ENCODE measurements at places on chromosomes 11 and 22. TPM values are rescaled to one million over a fixed set of nuclear protein-coding genes. Genes with fewer than 3 reads are reported as not detected.

Gene OR5P2
- total RNA-seq = not detected

DNA sequence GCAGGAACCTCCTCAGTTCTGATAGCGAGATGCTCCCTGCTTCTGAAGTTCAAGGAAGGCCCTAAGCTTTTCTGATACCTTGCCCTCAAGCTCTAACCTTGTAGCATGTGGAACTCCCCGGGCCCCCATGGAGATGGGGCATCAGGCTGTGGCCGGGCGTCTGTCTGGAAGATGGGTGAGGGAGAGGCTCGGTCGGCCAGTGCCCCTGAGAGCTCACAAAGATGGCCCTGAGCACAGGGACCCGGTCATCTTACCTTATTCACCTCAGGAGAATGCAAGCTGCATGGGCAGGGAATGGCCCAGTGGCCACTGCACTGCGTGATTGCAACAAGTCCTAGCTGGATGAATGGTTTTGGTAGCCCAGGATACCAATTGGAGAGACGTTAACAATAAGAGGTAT lies 830.3 kb downstream of the TBC1D22A start:
- H3K27me3 ChIP-seq = no peaks in the 10 kb centered on the region
- no peak overlapping the region for H3K4me3 ChIP-seq
- no peaks in the 10 kb centered on the region for H3K36me3 ChIP-seq
- peak; percentile 59 for DNase-seq
- no peak overlapping the region for H3K27ac ChIP-seq
- no peaks in the 10 kb centered on the region for H3K4me1 ChIP-seq

- H3K4me1 ChIP-seq = peaks cover 7% of the 10 kb centered on the region
- H3K4me3 ChIP-seq = peak within 1 kb of the TSS; percentile 60
- H3K27me3 ChIP-seq = peaks cover 39% of the 10 kb centered on the region
- DNase-seq = no peak
- no peaks in the 10 kb centered on the region for H3K36me3 ChIP-seq
Measured at GRCh38 chr22:38455076-38455529, at the start of gene KCNJ4. KCNJ4 (minus strand) TSS chr22:38455199; CDS start chr22:38428132, 27,067 bp downstream.

GRCh38 chr11:74739546-74740270 lies 8.5 kb upstream of the CHRDL2 start:
- H3K27me3 ChIP-seq = peaks cover 3% of the 10 kb centered on the region
- no peaks in the 10 kb centered on the region for H3K4me1 ChIP-seq
- H3K27ac ChIP-seq = no peak overlapping the region
- DNase-seq = no peak
- H3K36me3 ChIP-seq = no peaks in the 10 kb centered on the region

- no peak for DNase-seq
- H3K4me1 ChIP-seq = peaks cover 68% of the 10 kb centered on the region
- H3K36me3 ChIP-seq = no peaks in the 10 kb centered on the region
- no peaks in the 10 kb centered on the region for H3K27me3 ChIP-seq
- H3K4me3 ChIP-seq = no peak overlapping the region
Measured at GRCh38 chr11:95147364-95147905, 57.8 kb downstream of the ENDOD1 start.

Gene FXYD2
- total RNA-seq = not detected

Gene OR2AG1
- not detected for total RNA-seq

DNA sequence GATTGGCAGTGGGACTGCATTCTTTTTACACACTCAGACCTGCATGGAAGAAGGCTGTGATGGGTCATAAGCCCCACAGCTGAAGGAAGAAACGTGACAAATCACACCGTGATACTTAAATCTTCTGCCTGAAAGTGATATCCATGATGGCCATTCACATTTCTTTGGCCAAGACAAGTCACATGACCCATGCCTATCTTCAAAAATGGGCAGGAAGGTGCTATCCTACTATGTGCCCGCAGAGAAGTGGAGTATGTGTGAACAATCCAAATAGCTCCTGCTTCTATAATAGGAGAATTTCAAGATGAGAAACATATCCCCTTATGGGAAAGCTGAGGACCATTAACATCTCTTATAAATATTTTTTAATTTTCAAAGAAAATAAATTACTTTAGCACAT lies 56.6 kb upstream of the TEAD1 start:
- DNase-seq = no peak
- H3K27me3 ChIP-seq = no peaks in the 10 kb centered on the region
- H3K27ac ChIP-seq = no peak overlapping the region
- H3K4me1 ChIP-seq = no peaks in the 10 kb centered on the region
- H3K4me3 ChIP-seq = no peak overlapping the region

DNA sequence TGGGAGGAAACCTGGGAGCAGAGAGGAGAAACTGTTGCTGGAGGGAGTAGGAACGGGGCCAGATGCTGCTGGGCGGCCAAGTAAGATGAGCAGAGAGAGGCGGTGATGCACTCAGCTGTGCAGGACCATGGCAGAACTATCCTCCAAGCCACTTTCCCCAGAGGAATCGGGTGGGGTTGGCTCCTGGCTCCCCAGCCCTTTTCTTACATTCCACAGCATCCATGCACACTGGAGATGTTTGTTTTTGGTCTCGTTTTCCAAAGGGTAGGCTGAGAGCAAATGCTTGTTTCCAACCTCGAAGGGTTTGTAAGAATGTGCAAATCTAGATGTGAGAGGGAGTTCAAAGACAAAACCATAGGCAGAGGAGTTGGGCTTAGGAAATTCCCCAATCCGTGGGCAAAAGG lies 73.2 kb downstream of the DBX1 start:
- peaks cover 62% of the 10 kb centered on the region for H3K36me3 ChIP-seq
- peaks cover 82% of the 10 kb centered on the region for H3K4me1 ChIP-seq
- no peak for DNase-seq
- no peak overlapping the region for H3K4me3 ChIP-seq

Gene RGL4
- not detected for total RNA-seq

- no peak overlapping the region for H3K4me3 ChIP-seq
- H3K27me3 ChIP-seq = peaks cover 1% of the 10 kb centered on the region
- H3K36me3 ChIP-seq = no peaks in the 10 kb centered on the region
- no peak overlapping the region for H3K27ac ChIP-seq
Measured at GRCh38 chr11:64128255-64129006, 37.5 kb downstream of the MACROD1 start.

DNA sequence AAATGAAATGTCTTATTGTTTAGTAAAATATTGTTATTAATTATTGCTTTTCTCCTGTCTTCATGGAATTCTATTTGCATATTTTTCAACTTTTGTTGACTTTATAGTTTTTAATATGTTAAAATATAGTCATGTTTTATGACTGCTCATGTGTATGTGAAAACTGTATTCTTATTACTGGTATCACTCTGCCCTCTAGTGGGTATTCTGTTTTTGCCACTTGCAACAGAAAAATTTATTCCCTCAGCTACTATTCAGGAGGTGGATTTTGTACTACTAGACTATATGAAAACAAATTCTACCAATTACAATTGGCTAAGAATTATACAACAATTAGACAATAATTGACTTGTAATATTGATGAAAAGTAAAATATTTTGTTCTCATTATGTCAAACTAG lies 45.0 kb downstream of the OR4C6 start:
- no peaks in the 10 kb centered on the region for H3K27me3 ChIP-seq
- no peak overlapping the region for H3K4me3 ChIP-seq
- no peaks in the 10 kb centered on the region for H3K4me1 ChIP-seq
- no peak for DNase-seq
- H3K36me3 ChIP-seq = peaks cover 3% of the 10 kb centered on the region
- H3K27ac ChIP-seq = no peak overlapping the region

GRCh38 chr11:78176605-78177141 lies 11.8 kb downstream of the KCTD21 start:
- no peaks in the 10 kb centered on the region for H3K27me3 ChIP-seq
- H3K36me3 ChIP-seq = peaks cover 18% of the 10 kb centered on the region
- H3K27ac ChIP-seq = no peak overlapping the region
- no peak for DNase-seq

Gene CASP12
- total RNA-seq = not detected

- H3K4me3 ChIP-seq = no peak overlapping the region
- DNase-seq = no peak
- H3K36me3 ChIP-seq = no peaks in the 10 kb centered on the region
- H3K27me3 ChIP-seq = no peaks in the 10 kb centered on the region
- no peak overlapping the region for H3K27ac ChIP-seq
Measured at GRCh38 chr22:19889951-19890350, 35.3 kb upstream of the GNB1L start.

Gene POGLUT3
- total RNA-seq = 60.0 TPM

Gene PHLDB1
- total RNA-seq = 271 TPM

DNA sequence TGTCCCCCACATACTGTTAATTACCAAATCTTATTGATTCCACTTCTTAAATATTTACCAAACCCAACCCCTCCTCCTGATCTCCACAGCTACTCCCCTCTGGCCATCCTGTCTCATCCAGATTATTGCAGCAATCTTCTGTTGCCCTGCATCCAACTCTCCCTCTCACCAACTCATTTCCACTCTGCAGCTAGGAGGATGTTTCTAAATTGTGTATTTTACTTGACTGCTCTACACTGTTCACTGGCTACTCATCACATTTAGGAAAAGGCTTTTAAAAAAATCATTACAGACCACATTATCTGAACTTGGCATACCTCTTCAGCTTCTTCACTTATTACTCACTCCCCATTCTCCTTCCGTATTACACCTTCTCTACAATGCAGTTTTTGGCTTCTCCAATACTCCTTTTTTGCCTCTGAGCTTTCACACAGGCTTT lies 117.9 kb downstream of the ATG16L2 start:
- no peaks in the 10 kb centered on the region for H3K36me3 ChIP-seq
- H3K4me1 ChIP-seq = peaks cover 24% of the 10 kb centered on the region
- no peak overlapping the region for H3K27ac ChIP-seq
- H3K4me3 ChIP-seq = no peak overlapping the region
- DNase-seq = no peak

- no peak for DNase-seq
- no peak overlapping the region for H3K27ac ChIP-seq
- H3K27me3 ChIP-seq = no peaks in the 10 kb centered on the region
- no peaks in the 10 kb centered on the region for H3K36me3 ChIP-seq
- peaks cover 9% of the 10 kb centered on the region for H3K4me1 ChIP-seq
Measured at GRCh38 chr11:14364322-14364721, 5.3 kb upstream of the RRAS2 start.

- peaks cover 26% of the 10 kb centered on the region for H3K4me1 ChIP-seq
- DNase-seq = peak; percentile 94
- H3K4me3 ChIP-seq = peak overlapping the region; percentile 98
- H3K27ac ChIP-seq = peak overlapping the region; percentile 97
- no peaks in the 10 kb centered on the region for H3K27me3 ChIP-seq
- H3K36me3 ChIP-seq = peaks cover 6% of the 10 kb centered on the region
Measured at GRCh38 chr11:95067039-95067840, 521 bp downstream of the SRSF8 start.

Gene MYO18B
- total RNA-seq = 0.20 TPM

- no peak for DNase-seq
- H3K4me1 ChIP-seq = no peaks in the 10 kb centered on the region
- no peak overlapping the region for H3K27ac ChIP-seq
- H3K36me3 ChIP-seq = no peaks in the 10 kb centered on the region
- peaks cover 19% of the 10 kb centered on the region for H3K27me3 ChIP-seq
Measured at GRCh38 chr11:116379185-116379828, 393.5 kb downstream of the BUD13 start.

DNA sequence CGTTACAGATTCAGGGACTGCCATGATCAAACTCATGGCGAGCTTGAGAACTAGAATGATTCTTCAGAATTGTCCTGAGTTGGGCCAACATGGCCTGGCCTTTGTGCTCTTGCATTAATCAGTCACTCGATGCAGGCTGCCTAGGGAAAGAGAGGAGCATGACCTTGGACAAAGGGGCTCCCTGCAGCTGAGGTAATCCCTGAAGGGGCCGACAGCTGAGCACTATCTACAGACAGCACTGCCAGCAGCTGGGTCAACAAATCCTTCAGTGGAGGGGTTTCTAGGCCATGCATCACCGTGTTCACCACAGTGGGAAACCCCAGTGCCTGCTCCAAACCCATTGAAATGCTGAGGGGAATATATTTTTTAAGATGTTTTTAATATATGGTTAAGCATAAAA lies 159.5 kb upstream of the POU2AF2 start:
- H3K4me1 ChIP-seq = no peaks in the 10 kb centered on the region
- no peaks in the 10 kb centered on the region for H3K36me3 ChIP-seq
- no peak for DNase-seq
- H3K4me3 ChIP-seq = no peak overlapping the region
- H3K27me3 ChIP-seq = peaks cover 4% of the 10 kb centered on the region
- no peak overlapping the region for H3K27ac ChIP-seq

GRCh38 chr11:108901359-108901758 lies 236.5 kb downstream of the DDX10 start:
- no peak overlapping the region for H3K27ac ChIP-seq
- H3K36me3 ChIP-seq = no peaks in the 10 kb centered on the region
- H3K27me3 ChIP-seq = no peaks in the 10 kb centered on the region
- DNase-seq = no peak

- no peaks in the 10 kb centered on the region for H3K27me3 ChIP-seq
- H3K36me3 ChIP-seq = peaks cover 12% of the 10 kb centered on the region
- no peak overlapping the region for H3K4me3 ChIP-seq
Measured at GRCh38 chr11:10606536-10607208, 38.2 kb upstream of the LYVE1 start.

Gene OR56A1
- total RNA-seq = not detected

DNA sequence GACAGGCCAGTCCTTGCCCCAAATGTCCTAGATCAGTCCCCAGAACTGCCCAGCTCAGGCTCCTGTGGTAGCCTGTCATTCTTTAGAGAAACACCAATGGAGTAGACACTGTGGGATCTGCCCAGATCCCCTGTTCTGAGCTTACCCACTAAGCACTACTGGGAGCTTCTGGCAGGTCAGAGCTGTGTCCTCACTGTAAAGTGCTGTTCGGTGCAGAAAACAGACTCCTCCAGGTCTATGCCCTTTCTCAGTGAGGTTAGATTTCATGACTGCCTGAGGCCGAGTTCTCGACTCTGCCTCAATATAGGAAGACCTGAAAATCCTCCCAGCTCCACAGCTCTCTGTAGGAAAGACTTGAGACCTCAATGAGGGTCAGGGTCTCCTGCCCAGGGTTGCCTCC lies 67.5 kb upstream of the IGLL5 start:
- H3K27me3 ChIP-seq = peaks cover 27% of the 10 kb centered on the region
- no peaks in the 10 kb centered on the region for H3K36me3 ChIP-seq
- H3K27ac ChIP-seq = no peak overlapping the region
- no peaks in the 10 kb centered on the region for H3K4me1 ChIP-seq

GRCh38 chr11:9716275-9717039 lies 52.6 kb downstream of the SWAP70 start:
- H3K4me1 ChIP-seq = peaks cover 50% of the 10 kb centered on the region
- no peak for DNase-seq
- H3K27ac ChIP-seq = peak overlapping the region; percentile 89
- no peak overlapping the region for H3K4me3 ChIP-seq
- no peaks in the 10 kb centered on the region for H3K27me3 ChIP-seq
- H3K36me3 ChIP-seq = peaks cover 9% of the 10 kb centered on the region

DNA sequence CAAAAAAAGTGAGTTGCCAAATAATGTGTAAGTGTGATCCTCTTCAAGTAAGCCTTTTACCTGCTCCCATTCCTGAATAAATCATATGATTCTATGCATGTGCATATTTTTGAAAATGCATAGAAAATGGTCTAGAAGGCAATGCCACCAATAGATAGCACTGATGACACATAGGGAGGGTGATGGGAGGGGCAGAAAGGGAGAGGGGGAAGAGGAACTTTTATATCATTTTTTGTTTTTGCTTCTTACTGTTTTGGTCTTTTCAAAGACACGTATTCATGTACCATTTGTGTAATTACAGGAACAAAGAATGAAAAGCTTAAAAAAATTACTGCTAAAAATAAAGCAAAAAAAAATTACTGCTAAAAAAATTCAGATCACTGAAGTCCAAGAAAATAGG lies 60.8 kb downstream of the C11orf58 start:
- no peak overlapping the region for H3K27ac ChIP-seq
- peaks cover 1% of the 10 kb centered on the region for H3K36me3 ChIP-seq
- H3K4me3 ChIP-seq = no peak overlapping the region
- no peak for DNase-seq
